ENCODE measurements at places on chromosomes 11 and 22.

- DNase-seq: no peak
These were observed 14.2 kb upstream of the OMP start for GRCh38 chr11:77088236-77089003.

- DNase-seq: peak; percentile 38
These were observed 783 bp upstream of the SLC35C1 start for GRCh38 chr11:45803971-45804760.

- DNase-seq: peak; percentile 76
These were observed 796 bp upstream of the YIF1A start for GRCh38 chr11:66289548-66290329.

GRCh38 chr11:87466223-87466622 lies 428.5 kb downstream of the TMEM135 start:
- DNase-seq: no peak

GRCh38 chr11:119015054-119015611 lies 3.0 kb downstream of the RPS25 start:
- DNase-seq: no peak

All from neural crest cell (in vitro differentiated cells).